C1 segment of cervical spinal cord (tissue), 14 donors: ENCODE measurements at places on chromosomes 4 and X.

GRCh38 chr4:26248647-26249046 lies 72.2 kb upstream of the RBPJ start:
- no peak for DNase-seq

- no peak for DNase-seq
Observed at GRCh38 chr4:123632693-123633030, 236.1 kb downstream of the SPRY1 start.

GRCh38 chr4:155473420-155474095 lies 96.8 kb upstream of the MAP9 start:
- DNase-seq = no peak

- DNase-seq = no peak
Observed at GRCh38 chr4:176383273-176384077, 63.7 kb downstream of the SPCS3 start.

DNA sequence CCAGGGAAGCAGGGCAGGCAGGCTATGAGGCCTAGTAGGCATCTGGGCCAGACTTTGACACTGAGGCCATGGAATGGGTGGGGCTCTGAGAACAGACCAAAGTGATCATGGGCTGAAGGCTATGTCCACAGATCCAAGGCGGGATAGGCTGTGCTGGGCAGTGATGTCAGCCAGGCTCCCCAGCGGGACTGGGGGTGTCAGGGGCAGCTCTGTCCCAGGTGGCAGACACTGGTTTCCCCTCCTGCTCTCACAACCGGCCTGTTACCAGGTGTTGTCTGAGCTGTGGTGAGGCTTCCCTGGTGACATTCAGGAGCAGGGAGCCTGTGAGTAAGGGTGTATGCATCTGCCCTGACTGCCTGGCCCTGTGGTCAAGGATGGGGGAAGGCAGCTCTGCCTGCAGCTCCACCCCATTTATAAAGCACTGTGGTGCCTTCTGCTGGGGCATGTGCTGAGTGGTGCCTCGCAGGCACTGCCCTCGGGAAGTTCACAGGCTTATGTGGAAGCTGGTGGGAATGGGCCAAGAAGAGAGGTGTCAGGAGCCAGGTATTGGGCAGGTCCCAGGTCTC lies 2.9 kb downstream of the IL9R start:
- DNase-seq = no peak
